Mammary epithelial cell (primary cell): ENCODE measurements at places on chromosomes 5 and 9. TPM values are rescaled to one million over a fixed set of nuclear protein-coding genes. Genes with fewer than 3 reads are reported as not detected.

TAL2 gene
- not detected for total RNA-seq

PCDHA11 gene
- 2.0 TPM for total RNA-seq

CCDC152 gene
- 0.33 TPM for total RNA-seq

SLC34A1 gene
- total RNA-seq = 0.09 TPM in 1 of 2 replicates, not detected in the other

ARSI gene
- 38.8 TPM for total RNA-seq
